GM03348 (cell line): ENCODE measurements at places on chromosomes 2 and 18.
A peak's percentile ranks its signal among the peaks of the same experiment; 100 is the strongest.

DNA sequence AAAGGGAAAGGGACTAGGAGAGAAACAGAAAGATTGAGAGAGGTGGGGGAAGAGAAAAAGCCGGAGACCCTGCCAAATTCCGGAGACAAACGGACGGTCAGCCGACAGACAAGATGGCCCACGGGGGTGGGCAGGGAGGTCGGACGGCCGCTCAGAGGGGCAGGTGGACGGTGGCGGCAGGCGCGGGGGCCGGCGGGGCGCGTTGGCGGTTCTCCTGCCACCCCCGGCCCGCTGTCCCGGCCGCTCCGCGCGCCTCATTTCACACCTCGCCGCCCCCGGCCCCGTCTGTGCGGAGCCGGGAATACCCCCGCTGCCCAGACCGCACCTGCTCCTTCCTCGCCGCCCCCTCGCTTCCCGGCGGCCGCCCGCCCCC, 935 bp downstream of the SLC30A3 start:
- DNase-seq = no peak

DNA sequence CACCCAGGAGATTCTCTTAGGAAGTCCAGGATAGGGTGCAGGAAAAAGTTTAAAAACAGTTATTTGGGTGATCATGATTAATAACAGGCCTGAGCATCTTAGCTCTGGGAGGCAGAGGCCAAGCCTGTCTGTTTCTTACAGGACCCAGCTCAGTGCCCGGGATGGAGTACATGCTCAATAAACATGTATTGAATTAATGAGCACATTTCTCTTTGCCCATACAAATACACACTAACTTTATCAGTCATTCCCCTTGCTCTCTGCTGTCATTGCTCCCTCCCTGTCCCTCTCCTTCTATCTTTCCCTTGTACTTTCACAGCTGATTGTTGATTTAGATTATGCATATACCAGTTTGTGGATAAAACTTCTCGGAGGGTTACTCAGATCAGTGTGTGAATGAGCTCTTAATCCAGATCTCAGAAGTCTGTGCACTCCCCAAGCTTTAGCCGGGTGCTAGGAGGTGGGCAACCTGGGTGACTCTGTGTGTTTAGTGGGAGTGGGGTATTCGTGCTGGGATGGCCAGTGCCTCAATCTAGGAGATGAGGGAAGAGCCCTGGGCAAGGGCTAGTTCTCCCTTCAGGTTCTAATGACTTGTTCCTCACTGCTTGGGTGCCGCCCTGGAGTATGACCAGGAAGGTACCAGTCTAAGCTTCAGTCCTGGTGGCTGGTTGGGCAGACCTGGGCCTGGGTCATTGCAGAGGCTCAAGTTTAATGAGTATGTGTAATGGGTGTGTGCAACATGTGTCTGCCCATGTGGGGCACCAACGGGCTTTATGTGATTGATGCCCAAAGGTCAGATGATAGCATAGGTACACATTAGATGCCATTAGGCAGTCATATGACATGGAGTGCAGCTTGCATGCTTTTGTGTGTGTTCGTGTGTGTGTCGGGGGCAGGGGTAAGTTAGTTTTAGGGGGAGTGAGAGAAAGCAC, 10.6 kb downstream of the EMX1 start:
- no peak for DNase-seq

GRCh38 chr2:100876231-100876860, 56.4 kb downstream of the NPAS2 start:
- no peak for DNase-seq

DNA sequence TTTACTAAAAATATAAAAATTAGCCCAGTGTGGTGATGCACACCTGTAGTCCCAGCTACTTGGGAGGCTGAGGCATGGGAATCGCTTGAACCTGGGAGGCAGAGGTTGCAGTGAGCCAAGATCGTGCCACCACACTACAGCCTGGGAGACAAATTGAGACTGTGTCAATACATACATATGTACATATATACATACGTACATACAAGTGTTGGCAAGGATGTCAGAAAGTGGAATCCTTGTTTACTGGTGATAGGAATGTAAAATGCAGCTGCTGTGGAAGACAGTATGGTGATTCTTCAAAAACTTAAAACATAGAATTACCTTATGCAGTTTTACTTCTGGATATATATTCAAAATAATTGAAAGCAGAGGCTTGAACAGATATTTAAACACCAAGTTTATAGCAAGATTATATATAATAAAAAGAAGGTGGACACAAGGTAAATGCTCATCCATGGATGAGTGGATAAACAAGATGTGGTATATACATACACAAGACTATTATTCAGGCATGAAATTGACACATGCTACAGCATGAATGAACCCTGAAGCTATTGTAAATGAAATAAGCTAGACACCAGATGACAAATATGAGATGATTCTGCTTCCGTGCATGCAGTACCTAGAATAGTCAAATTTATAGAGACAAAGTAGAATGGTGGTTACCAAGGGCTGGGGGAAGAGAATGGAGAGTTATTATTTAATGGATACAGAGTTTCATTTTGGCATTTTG, 43.2 kb downstream of the CCDC138 start:
- DNase-seq = no peak

- DNase-seq = no peak
These were observed 90.6 kb downstream of the POU3F3 start for GRCh38 chr2:104944495-104944894.

DNA sequence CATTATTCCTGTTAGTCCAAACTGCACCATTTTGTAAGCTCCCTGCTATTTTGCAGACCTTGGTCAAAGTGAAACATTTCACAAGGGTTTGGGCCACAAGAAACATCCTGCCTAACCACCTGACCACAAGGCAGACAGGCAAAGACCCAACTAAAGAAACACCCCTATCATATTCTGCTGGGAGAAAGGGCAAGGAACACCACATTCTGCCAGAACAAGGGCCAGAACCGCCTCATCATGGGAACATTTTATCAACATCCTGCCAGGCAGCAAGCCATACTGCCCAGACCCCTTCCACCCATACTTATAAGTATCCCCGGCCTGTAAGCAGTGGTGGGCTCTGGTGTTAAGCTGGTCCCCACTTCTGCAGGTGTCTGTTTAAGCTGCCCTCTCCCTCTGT, 12.0 kb upstream of the RAB31 start:
- no peak for DNase-seq

DNA sequence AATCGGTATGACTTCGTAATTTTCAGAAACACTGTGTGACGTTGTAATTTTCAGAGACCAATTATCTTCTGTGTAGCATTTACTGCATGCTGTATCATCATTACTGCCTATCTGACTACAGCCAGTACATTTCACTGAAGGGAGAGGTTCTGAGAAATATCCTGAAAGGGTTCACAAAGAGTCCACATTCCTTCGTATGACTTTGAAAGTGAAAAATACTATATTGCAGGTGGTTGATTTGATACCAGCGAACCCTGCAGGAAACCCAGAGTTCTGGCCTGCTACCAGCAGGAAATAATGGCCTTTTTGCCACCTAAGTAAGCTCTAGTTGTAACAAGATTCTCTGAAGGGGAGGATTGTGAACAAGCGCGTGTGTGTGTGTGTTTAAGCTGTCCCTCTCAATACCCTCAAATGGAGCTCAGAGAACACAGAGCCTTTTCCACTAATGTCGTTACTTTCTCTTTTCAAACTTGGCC, 155.5 kb downstream of the ARHGAP28 start:
- DNase-seq = no peak

DNA sequence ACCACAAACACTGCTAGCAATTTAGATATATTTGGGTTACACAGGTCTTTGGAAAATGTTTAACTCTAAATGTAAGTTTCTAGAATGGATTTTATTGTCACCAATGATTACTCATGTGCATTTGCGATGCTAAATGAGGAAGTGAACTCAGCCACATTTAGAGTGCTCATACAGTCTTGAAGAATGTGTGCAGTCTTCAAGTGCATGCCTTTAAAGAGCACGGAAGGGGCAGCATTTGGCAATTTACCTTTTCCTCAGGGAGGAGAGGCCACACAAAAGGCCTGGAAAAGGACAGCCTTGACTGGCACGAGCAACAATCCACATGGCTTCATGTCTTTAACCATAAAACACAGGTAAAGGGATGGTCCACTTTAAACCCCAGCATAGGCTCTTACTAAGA, 78.5 kb upstream of the STK17B start:
- DNase-seq = peak; percentile 25

GRCh38 chr2:37472959-37473358, 128.5 kb downstream of the QPCT start:
- peak; percentile 62 for DNase-seq

DNA sequence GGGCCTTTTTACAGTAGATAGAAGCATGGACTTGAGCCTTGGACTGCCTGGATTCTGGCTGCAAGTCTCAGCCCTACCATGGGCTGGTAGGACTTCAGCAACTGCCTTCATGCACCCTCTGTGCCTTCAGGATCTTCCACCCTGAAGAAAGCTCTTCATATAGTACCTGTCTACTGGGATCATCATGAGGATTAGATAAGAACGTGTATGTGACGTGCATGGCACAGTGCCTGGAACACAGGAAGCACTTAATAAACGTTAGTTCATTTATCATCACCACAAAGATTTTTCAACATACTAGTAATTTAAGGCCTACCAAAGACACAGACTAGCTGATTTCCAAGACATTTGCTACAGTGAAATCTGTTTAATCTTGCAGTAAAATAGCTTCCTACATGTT, 53.2 kb upstream of the ITM2C start:
- DNase-seq = no peak
